ENCODE measurements at places on chromosomes 2 and 18.
A peak's percentile ranks its signal among the peaks of the same experiment; 100 is the strongest.

GRCh38 chr2:3575534-3576262 lies 638 bp downstream of the RPS7 start:
- DNase-seq: no peak

DNA sequence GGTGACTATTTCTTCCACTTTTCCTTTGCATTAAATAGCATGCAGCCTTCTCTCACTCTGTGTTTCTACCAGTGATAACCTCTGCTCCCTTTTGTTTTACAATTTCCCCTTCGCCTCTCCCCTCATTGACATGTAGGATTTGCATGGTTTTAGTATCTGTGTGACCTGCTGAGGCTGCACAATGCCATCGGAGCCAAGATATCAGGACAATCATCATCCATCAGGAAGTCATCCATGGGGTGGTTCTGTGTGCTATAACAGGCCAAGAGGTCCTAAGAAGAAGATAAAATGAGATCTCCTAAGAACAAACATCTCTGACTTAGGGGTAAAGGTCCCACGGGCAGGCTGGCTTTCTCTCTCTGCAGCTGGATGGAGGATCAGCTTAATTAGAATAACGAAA lies 65.6 kb downstream of the EHD3 start:
- DNase-seq: no peak

DNA sequence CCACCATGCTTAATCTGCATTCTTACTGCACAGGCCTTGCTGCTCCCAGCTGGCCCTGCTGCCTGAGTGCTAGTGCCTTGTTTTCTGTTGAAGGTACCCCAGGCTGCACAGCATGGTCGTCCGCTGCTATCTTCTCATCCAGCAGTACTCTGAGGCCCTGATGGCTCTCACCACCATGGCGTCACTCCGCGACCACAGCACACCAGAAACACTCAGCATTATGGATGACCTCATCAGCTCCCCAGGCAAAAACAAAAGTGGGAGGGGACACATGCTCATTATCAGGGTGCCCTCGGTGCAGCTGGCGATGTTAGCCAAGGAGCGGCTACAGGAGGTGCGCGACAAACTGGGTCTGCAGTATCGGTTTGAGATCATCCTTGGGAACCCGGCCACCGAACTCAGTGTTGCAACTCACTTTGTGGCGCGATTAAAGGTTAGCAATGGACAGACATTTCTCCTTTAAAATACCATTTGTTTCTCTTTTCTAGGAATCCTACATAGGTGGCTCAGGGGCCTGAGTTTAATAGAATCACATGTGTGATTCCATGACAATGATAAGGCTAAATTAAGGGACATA lies 110.5 kb downstream of the ESCO1 start:
- DNase-seq: no peak

GRCh38 chr2:128306931-128307460 lies 11.7 kb downstream of the HS6ST1 start:
- peak; percentile 44 for DNase-seq

- DNase-seq: no peak
These were observed 88.4 kb upstream of the STK17B start for GRCh38 chr2:196259507-196260481.

DNA sequence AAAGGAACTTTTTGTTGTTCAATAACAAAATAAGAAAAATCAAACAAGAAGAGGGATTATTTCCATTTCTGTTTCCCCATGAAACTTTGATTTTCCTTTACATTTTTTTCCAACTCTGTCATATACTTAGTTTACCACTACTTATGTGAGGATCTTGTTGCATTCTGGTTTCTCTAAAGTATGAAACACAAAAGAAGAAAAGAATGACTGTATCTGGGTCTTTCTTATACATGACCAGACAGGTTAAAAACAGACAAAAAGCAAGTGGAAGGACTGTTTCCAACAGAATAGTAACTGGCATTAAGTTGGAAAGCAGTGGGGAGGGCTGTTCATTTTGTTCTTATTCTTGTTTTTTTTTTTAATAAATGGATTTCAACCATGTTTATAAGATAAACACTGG lies 1207.8 kb upstream of the FAM98A start:
- no peak for DNase-seq

DNA sequence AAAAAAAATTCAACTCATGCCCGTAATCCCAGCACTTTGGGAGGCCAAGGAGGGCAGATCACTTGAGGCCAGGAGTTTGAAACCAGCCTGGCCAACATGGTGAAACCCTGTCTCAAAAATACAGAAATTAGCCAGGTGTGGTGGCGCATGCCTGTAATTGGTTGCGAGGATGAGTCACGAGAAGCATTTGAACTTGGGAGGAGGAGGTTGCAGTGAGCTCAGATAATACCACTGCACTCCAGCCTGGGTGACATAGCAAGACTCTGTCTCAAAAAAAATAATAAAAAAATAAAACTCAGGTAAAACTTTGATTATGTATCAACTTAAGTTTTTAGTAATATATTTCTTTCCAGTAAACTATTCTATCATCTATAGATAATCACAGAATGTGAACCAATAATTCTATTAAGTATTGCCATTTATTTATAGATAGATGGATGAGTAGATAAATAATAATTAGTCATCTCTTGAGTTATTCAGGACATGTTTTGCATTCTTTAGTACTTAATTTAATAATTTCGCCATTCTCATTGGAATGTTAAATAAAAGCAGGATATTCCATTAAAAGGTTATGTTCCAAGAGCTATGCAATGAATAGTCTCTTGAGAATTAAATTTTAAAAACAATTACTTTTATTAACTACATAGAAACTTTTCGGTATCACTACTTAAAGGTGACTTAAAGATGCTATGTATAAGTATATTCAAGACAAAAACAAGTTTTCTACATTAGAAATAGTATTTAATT lies 48.7 kb downstream of the WDPCP start:
- no peak for DNase-seq

GRCh38 chr18:68733707-68734106 lies 18.8 kb upstream of the TMX3 start:
- DNase-seq: no peak

GRCh38 chr2:196336715-196337114 lies 165.3 kb upstream of the STK17B start:
- no peak for DNase-seq

DNA sequence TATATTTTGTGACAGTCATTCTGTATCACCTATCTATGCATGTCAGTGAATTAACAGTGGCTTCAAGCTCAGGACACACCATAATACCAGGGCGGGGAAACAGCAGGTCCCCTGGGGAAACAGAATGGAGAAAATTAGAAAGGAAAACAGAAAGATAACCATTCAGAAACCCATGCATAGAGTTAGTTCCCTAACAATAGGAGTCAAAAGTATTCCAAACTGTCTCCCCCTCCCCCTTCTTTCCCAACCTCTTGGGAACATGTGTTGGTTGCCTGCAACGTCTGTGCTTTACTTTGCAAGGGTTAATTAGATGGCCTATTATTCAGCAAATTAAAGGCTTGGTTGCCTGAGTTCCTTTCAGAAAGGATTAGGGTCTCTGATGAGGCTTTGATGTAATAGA lies 176.4 kb downstream of the MYO3B start:
- DNase-seq: no peak

GRCh38 chr18:65415098-65415497 lies 335.7 kb upstream of the CDH7 start:
- DNase-seq: peak; percentile 40

DNA sequence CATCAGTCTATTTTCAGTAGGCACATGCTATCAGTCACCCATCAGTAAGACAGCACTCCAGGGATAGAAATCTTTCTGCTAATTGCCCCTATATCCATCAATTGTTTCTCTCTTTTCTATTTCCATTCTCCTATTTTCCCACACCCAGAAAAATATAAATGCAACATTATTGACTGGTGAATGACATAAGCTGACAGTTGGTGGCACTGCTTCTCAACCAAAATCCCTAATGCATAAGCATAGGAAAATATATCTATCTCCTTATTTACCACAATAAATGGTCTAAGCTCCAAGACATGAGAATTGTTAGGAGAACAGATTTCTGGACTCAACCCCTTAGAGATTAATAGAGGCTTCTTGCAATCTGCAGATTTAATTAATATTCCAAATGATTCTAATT lies 64.0 kb upstream of the REG3A start:
- DNase-seq: no peak

DNA sequence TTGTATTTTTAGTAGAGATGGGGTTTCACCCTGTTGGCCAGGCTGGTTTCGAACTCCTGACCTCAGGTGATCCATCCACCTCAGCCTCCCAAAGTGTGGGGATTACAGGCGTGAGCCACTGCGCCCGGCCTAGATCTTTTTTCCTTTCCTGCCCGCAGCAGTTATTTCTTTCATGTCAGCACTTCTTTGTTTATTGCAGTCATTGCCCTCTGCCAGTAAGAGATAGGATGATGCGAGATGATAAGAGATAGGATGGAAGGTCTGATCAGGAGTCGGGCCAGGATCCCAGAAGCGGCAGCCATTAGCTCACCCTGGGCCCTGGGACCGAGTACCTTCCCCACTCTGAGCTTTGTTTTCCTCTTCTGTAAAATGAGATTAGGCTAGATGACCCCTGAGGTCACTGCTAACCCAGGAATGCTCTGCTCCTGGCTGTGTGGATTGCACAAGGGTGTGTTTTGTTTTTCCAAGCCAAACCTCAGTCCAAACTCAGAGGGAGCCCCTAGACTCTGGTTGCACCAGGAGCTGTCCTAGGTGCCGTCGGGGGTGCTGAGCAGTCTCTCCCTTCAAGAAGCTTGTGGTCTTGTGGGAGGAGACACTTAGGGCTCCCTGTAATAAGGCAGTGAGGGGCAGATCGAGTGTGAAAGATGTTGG lies 63.3 kb downstream of the LPIN1 start:
- no peak for DNase-seq

DNA sequence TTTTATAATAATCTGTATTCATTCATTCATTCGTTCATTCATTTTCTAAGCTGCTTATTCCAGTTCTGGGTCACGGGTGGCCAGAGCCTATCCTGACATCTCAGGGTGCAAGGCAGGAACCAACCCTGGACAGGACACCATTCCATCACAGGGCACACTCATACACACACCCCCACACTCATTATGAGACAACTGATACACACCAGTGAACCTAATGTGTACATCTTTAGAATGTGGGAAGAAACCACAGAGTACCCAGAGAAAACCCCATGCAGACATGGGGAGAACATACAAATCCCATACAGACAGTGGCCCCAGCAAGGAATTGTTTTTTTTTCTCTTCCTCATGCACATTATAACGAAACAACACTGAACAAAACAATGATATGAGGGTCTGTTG lies 54.7 kb downstream of the RTN4 start:
- DNase-seq: no peak

DNA sequence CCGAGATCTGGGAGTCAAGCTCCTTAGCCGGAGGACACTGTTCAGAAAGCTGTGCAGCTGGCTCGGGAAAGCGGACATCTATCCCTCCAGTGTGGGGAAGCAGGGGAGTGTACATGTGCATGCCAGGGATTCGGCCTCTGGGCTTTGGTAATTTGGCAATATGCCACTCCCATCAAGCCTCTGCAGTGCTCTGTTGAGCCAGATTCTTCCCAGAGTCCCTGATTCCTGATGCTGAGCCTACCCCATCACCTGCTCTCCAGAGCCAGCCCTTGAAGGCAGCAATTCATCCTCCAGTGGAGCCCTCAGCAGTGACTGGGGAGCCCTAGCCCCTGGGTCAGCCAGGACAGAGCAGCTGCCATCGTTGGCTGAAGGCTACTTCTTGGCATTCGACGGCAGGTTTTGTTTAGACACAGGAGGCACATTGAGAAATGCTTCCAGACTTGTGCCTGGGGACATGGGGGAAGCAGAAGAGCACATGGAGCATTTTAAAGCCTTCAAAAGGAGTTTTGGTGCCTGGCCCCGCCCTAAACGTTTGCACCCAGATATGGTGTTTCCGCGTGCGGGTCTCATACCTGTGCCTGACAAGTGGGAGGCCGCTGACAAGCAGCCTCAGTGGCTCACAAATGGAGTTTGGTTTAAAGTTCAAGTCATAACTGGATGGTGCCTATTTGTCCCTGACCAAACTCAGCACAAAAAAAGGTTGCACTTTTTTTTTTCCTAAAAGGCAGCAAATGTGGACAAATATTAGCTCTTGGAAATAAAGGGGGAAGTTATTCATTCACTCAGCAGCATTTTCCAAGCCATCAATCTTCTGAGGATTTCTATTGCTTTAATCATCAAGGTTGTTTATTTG lies 272.8 kb downstream of the CYRIA start:
- no peak for DNase-seq

DNA sequence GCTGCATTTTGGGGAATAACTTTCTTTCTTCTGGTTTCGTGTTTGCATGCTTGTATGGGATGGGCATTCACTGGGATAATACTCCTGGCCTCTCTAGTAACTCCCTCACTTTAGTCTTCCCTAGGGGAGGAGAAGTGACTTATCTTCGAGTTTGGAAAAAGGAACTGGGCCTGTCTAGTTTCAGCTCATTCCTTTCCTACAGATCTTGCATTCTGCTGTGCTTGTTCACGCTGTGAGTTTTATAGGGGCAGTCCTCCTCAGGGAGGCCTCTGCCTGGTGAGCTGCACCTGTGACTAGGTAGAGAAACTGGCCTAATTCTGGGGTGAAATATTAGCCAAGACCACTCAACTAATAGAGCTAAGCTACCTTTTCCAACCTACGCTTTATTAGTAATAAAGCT lies 50.9 kb downstream of the PHLPP1 start:
- no peak for DNase-seq

- no peak for DNase-seq
These were observed 264.0 kb upstream of the SESTD1 start for GRCh38 chr2:179528576-179529069.

DNA sequence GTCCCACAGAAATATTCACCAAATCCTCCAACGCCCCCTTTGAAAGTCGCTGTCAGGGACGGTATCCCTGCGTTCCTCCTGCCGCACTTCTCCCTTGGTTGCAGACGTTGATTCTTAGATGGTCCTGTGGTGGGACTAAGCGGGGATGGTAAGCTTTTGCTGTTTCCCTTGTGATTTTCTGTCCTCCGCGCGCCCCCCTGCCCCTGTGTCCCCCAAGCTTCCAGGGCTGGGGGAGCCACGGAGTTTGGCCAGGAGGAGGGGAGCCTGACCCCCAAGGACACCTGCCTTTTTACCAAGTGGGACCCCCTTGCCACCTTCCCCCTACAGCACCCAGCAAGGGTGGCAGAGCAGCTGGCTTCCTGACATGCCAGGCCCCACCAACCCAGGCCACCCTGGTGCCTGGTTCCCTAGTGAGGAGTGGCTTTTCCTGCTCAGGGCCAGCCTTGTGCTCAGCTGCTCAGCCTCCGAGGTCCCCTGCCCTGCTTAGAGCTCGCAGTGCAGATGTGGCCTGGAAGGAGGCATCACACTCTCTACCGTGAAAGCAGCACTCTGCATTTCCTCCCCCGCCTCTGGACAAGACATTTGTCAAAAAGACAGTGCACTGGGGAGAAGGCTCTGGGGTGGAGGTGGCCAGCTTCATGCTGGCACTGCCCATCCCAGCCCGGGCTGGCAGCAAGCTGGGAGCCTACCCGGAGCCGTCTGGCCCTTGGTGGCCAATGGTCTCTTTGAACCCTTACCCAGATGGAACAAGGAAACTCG lies 49.4 kb downstream of the TWIST2 start:
- no peak for DNase-seq
